ENCODE measurements at places on chromosomes 2 and 18. TPM values are rescaled to one million over a fixed set of nuclear protein-coding genes. Genes with fewer than 3 reads are reported as not detected.

DNA sequence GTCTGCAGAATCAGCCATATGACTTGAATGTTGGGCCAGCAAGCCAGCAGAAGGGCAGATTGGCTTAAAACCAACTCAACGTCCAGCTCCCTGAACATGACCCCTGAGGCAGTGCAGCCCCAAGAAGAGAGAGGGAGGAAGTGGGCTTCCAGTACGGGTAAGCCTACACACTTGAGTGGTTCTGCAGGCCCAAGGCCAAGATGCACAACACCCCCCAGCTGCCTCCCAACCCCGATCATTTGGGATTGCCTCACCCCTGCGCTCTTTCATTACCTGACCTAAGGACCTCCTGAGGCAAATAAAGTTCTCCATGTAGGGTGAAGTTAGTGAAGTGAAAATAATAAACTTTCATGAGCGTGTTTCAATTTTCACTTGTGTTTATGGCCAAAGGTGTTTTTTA, 536.0 kb downstream of the TNS1 start:
- no peak for DNase-seq

- no peak for DNase-seq
These were observed 3.2 kb upstream of the MGAT4A start for GRCh38 chr2:98734162-98734561.

CCNT2 gene
- 23.1 TPM for total RNA-seq

GRCh38 chr2:48015421-48015820, 109.1 kb upstream of the FBXO11 start:
- no peak for DNase-seq

DNA sequence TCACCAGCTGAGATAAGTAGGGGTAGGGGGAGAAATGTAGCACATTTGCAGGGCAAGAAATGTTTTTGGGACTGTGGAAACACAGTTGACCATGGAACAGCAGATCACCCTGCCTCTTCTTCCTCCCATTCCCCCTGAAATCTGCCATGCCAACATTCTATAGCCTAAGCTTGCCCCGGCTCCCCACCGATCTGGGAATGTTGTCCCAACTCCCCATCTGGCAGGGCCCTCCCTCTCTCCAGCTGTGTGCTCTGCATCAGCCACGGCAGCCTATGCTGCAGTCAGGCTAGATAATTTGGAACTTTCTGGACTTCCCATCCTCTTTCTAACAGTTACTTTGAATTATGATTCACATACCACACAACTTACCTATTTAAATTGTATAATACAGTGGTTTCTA, 425.1 kb upstream of the RAB6C start:
- DNase-seq = no peak

Data from esophagus squamous epithelium (tissue), 5 donors.